ENCODE measurements at places on chromosomes 1 and 21.

- DNase-seq, result no peak
Observed at GRCh38 chr1:99533909-99534637, 111.8 kb upstream of the PALMD start.

- DNase-seq, result no peak
Observed at GRCh38 chr1:106360252-106360651, 696.2 kb upstream of the PRMT6 start.

- no peak for DNase-seq
Observed at GRCh38 chr1:29136391-29136915, 12.8 kb upstream of the TMEM200B start.

DNA sequence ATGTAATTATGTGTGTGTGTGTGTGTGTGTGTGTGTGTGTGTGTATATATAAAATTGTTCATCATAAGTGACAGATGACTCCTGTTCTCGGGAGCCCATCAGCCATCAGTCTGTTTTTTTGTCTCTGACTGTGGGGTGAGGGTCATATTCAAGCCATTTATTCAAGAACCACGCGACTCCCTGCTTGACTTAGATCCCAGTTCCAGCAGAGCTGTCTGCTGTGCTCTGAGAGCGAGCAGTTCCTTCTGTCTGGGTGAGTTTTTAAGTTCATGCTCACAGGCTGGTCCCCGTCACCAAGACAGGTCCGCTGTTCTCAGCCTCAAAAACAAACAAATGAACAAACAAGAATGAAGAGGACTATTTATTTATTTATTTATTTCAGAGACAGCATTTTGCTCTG is 18.3 kb upstream of the NPPB start:
- no peak for DNase-seq

GRCh38 chr1:175865041-175865766 is 121.8 kb upstream of the TNR start:
- DNase-seq, result no peak

GRCh38 chr1:193438312-193438711 is 251.9 kb upstream of the B3GALT2 start:
- no peak for DNase-seq

DNA sequence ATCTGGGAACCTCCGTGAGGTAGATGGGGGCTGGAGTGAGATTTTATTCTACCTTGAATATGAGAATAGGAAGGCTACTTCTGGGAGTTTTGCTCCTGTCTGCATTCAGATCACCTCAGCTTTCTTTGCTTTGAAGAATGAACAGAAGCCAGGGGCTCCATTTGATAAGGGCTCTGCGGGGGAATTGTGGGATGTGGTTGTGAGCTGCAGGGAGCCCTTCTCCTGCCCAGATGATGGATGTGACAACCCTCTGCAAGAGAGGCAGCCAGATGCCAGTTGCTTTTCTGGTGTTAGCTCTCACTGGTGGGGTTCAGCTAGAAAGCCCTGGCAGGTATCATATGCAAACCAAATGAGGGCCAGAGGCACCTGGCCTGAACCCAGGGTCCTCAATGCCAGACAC is 21.5 kb downstream of the IER5 start:
- no peak for DNase-seq

DNA sequence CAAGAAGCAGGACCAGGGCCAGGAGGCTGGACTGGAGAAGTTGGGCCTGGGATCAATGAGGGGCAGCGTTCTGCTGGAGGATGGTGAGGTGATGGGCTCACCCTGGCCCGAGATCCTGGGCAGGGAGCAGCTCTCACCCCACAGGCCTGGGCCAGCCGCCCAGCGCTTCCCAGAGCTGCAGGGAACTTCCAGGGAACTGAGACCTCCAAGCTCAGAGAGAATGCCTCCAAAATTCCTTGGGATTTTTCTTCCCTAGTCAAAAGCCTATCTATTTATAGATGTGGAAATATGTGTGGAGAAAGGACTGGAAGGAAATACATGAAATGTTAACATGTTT is 121.2 kb downstream of the SPSB1 start:
- DNase-seq, result no peak

DNA sequence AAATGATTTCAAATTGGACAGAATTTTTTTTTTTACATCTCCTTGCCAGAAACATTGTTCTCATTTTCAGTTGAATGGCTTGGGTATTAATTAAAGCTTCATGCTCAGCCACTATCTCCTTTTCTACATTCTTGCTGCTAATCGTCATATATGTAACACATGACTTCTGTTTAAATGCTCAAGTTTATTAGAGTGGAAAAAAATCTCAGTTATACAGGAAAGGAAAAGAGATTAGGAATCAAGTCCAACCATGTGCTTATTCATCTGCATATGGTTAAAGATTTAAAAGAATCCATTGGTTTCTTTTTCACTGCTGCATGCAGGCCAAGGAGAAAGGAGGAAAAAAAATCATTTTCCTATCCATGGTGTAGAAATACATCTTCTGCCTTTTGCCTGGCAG is 47.3 kb upstream of the CNN3 start:
- no peak for DNase-seq

DNA sequence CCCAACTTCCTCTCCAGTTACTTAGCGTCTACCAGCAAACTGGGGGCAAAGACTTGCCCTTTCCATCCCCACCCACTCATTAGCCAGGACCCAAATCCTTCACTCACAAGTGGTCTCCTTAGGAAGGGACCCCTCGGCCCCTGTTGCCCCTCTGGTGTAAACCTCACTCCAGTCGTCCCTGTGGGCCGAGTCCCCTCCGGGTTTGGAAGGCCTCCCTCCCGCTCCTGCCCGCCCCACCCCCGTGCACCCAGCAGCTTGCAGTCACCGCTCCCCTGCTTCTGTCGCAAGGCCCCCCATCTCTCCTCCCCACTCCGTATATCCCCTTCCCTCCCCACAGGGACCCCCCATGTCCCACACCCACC is 1.2 kb downstream of the EFHD2 start:
- no peak for DNase-seq

DNA sequence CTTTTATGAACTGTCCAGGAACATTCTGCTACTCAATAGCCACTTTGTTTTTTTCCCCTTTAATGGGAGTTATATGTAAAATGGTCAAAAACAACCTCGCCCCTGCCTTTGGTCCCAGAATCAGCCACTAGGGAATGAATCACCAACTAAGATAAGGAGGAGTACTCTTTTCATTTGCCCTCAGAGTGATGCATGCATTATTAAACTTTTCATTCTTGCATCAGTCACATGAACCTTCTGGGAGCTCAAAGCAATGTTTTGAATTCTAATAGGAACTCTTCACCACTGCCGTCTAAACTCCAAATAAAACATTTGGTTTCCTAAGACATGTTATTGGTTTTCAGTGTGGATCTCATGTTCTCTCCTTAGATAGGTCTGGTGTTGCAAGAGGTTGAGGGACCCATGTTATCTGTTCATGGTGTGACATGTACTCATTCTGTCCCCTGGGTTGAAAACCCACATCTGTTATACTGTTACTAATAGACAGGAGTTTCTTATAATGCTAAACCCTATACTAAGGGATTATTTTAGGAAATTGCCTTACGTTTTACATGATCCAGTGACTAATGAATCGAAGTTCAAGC is 17.8 kb upstream of the HSD17B7 start:
- DNase-seq, result no peak

DNA sequence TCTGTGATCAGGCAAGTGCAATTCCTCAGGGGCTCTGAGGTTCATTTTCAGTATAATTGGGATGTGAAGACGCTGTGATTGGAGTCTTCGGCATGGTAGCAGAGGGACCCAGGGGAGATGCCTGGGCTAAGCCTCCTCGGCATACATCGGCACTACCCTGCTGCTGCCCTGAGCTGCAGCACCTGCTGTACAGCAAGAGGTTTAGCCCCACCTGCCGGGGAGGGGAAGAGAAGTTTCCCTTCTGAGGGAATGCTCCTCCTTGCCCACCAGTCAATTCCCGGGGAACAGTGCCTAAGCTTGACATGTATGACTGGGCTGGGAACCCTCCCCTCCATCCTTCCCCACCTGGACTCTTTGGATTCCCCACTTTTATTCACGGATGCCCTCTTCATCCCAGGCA is 24.9 kb downstream of the CNIH3 start:
- DNase-seq, result no peak

GRCh38 chr1:101116006-101116405 is 90.4 kb upstream of the DPH5 start:
- no peak for DNase-seq

DNA sequence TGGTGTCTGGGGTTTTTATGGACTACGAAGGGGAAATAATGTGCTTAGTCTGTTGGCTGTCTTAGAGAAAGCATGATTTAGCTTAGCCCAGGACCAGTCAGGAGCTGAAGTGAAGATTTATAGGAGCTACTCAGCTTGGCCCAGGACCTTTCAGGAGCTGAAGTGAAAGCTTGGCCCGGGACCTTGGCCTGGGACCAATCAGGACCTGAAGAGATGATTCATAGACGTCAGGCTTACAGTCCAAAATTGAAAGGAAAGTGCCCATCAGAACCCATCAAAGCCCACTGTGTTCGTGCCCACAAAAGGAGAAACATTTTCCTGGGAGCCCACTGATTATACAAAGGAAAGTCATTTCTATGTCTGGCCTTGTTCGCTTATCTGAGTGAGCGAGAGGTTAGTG is 35.6 kb downstream of the MSTO1 start:
- no peak for DNase-seq

DNA sequence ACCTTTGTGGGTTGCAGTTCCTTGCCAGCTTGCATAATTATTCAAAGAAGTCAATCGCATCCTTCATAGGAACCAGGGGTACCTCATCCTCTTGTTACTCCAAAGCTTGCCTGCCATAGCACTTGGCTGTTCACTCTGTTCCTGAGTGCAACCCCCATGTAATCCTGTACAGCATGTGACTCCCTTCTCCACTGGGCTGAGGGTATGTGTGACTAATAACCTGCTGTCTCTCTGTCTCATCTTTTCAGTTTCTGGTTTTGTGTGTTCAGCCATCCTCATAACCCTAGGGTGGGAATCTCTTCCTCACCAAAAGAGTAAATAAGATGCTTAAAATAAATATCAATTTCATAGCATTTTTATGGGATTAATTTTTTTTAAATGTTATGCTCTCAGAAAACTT is 351.9 kb downstream of the S1PR1 start:
- DNase-seq, result no peak

- DNase-seq, result no peak
Observed at GRCh38 chr1:41427916-41428737, 56.4 kb downstream of the EDN2 start.

- no peak for DNase-seq
Observed at GRCh38 chr1:99082366-99082765, 77.7 kb upstream of the PLPPR5 start.

- DNase-seq, result no peak
Observed at GRCh38 chr1:64236541-64236954, 33.1 kb downstream of the UBE2U start.

DNA sequence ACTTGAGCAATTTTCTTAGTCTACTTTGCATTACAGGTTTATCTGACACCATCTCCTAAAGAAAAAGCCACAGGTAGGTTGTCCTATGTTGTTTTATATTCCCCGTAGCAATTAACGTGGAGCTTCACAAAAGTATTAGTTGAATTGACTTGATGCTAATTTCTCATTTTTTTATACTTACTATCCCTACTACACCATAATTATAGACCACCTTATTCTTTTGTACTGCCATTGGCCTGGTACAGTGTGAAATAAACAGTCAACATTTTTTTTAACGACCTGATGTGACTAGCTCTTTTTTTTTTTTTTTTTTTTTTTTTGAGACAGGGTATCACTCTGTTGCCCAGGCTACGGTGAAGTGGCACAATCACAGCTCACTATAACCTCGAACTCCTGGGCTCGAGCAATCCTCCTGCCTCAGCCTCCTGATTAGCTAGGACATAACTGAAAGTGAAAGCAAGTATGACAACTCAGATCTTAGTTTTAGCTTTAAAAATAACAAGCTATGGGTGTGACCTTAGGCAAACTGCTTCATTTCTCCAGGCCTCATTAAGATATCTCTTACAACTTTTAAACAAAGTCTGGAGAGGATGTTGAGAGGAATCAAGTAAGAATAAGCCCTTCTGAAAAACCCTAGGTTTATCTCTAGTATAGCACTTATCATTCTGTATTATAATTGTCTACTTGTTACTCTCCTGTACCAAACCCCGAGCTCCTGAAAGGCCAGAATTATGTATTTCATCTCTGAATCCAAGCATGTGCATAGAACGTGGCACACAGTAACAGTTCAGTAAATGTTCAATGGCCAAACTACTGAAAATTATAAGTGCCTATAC is 49.5 kb downstream of the LUZP1 start:
- no peak for DNase-seq

DNA sequence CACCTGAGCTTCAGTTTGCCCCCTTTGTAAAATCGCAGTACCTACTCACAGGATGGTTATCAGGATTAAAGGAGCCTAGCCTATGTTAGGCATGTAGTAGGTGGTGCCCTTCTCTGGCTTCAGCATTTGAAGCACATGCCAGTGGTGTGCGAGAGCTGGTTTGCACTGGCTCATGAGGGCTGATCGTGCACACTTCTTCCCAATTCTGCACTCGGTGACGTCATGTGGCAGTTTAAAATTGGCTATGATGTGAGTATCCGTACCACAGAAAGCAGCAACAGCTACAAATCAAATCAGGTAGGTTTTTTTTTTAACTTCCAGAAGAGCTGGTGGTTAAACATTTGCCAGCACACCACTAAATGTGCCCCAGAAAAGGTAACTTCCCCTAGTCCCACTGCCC is 13.5 kb downstream of the FOXO6 start:
- DNase-seq, result no peak

DNA sequence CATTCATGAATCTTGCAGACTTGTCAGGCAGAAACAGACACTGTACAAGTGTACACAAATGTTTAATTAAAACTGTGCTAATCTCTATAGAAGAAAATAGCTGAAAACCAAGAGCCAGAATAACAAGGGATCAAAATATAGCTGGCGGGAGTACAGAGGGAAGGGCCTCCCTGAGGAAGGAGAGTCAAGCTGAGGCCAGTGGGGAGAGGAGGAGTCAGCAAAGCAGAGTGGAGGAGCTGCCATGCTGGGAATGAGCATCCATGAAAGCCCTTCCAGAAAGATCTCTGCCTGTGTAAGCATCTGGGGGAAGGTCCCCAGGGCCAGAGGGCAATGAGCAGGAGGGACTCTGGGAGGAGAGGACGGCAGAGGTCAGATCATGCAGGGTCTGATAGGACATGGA is 15.1 kb downstream of the SLAMF8 start:
- no peak for DNase-seq

- no peak for DNase-seq
Observed at GRCh38 chr1:73626326-73626725, 571.6 kb downstream of the LRRIQ3 start.

DNA sequence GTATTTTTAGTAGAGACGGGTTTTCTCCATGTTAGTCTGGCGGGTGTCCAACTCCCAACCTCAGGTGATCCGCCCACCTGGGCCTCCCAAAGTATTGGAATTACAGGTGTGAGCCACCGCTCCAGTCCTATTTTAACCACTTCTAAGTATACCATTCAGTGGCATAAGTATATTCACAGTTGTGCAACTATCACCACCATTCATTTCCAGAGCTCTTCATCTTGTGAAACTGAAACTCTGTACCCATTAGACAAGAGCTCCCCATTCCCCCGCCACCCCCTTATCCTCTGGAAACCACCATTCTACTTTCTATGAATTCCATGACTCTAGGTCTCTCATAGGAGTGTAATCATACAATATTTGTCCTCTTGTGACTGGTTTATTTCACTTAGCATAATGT is 40.2 kb upstream of the CAMTA1 start:
- no peak for DNase-seq

- DNase-seq, result no peak
Observed at GRCh38 chr1:164648636-164649035, 89.7 kb downstream of the PBX1 start.

- no peak for DNase-seq
Observed at GRCh38 chr21:38467374-38467773, 30.9 kb downstream of the ERG start.

GRCh38 chr1:53174971-53175913 is 21.4 kb upstream of the CPT2 start:
- no peak for DNase-seq
